ENCODE measurements at places on chromosomes 5 and 9.

GRCh38 chr9:99118782-99119466, 14.0 kb downstream of the TGFBR1 start:
- no peak for DNase-seq

DNA sequence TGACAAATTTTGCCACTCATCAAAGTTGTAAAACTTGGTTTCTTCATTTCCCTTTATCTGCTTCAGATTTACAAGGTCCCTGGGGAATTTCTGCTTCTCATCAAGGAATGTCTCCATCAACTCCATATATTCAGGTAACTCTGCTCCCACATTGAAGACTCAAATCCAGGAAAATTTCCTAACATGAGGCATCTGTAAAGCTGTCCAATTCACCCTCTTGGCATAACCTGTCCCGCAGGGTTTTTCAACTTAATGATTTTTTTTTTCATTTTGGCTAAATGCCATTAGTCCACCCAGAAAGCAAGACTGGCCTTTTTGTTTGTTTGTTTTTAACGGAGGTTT, 50.2 kb upstream of the SLC30A5 start:
- DNase-seq: no peak

GRCh38 chr9:107251756-107252322, 31.2 kb upstream of the RAD23B start:
- peak; percentile 93 for DNase-seq

DNA sequence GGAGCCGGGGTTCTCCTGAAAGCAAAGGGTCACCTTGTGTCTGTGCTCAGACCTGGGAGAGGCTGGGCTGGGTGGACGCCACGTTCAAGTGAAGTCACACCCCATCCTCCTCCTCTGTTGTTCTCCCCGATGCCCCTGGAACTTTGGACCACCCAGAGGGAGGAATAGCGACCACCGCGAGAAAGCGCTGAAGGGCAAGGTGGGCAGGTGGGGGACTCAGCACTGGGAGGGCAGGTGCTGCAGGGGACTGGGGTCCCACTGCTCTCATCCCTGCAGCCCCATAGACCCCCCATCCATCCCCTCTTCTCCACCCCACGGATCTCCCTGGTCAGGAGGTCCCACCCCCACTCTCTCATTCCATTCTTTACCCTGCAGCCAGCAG, 48.8 kb upstream of the COL5A1 start:
- DNase-seq: no peak

GRCh38 chr5:101897914-101898313, 398.2 kb downstream of the SLCO4C1 start:
- DNase-seq: no peak

DNA sequence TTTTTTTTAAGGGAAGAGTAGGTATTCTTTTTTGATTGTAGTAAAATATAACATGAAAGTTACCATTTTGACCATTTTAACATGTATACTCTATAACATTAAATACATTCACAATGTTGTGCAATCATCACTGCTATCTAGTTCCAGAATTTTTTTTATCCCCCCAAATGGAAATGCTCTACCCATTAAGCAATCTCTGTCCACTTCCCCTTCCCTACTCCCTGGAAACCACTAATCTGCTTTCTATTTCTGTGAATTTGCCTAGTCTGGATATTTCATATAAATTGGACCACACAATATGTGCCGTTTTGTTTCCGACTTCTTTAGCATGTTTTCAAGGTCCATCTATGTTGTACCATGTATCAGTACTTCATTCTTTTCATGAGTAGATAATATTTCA, 429.5 kb downstream of the TLE1 start:
- DNase-seq: no peak

GRCh38 chr5:174935854-174936474, 211.6 kb downstream of the MSX2 start:
- DNase-seq: no peak

DNA sequence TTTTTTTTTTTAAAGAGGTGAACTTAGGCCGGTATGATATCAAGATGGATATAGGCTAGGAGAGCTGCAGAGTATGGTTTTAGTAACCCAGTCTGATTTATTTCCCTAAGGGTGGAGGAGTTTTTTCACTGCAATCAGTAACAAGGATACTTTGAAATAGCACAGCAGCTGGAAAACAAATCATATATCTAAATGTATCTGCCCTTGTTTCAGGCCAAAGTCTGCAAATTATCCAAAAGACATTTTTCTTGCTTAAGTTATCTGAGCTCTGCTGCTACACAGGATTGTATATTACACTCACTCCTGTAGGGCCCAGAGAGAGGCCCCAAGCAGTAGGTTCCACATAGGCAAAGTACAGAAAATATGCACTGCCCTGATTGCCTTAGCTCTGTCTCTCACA, 222.4 kb downstream of the NTRK2 start:
- no peak for DNase-seq

DNA sequence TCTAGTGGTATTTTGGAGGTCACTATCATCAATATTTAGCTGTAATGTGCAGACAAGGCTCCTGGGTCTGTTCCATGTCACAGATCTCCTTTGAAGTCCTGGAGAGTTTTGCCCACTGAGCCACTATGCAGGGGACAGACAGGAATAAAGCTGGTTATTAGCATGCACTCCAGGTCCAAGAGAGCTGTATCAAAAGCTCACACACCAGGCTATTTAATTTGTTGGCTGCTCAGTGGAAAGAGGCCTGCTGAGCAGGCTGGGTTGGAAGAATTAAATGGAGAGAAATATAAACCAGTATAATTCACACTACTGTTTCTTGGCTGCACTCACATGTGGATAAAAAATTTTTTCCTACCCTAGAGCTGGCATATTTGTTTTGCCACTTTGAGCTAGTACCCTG, 113.8 kb upstream of the TAF11L2 start:
- no peak for DNase-seq

DNA sequence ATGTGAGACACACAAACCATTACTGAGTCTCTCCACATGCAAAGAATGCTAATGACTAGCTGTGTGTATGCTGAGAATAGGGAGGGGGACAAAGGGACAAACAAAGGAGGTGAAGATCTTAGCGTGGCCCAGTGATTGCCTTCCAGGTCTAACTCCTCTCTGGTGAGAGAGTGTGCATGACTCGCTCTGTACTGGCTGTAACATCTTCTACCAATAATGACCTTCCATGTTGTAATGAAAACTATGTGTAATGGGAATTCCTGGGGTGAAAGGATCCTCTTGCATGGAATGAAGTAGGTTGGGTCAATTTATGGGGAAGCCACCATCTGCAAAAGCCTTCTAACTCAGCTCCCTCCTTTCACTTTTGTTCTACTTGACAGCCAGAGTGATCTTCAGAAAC, 24.4 kb upstream of the GPR151 start:
- no peak for DNase-seq

GRCh38 chr5:121968910-121969607, 7.3 kb downstream of the SRFBP1 start:
- peak; percentile 98 for DNase-seq

DNA sequence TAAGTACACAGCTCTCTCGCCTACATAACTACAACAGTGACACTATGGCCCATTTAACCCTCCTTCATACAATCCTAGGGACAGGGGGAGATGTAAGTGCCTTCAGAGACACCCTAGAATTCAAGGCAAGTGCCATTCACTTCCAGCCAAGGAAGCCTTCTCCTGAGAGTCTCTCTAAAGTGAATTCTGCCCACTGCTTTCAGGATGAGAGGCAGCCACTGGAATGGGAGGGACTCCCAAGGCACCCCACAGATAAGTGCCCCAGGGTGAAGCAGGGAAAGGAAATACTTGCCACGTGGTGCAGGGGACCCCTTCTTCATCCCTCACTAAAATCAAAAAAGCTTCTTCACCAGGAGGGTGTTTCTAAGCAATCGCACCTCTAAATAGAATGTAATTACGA, 283.7 kb downstream of the ZNF608 start:
- no peak for DNase-seq

- DNase-seq: no peak
Measured at GRCh38 chr5:9335754-9336495, 209.9 kb downstream of the SEMA5A start.

DNA sequence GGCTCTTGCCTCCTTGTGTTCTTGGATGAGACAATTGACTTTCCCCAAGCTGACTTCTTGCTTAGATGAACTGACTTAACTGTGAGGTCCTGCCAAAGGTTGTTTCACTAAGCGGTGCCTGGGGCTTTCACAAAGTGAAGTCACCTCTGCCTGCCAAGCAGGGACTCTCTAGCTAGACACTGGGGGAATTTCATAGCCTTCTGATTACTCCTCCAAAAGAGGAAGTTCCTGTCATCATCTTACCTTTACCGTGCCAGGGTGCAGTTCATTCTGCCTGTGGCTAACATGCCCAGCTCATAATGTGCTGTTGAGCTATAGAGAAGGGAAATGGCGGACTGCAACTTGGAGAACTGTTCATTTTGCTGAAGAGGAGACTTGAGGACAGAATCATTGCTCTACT, 472.0 kb upstream of the WWC1 start:
- DNase-seq: no peak

DNA sequence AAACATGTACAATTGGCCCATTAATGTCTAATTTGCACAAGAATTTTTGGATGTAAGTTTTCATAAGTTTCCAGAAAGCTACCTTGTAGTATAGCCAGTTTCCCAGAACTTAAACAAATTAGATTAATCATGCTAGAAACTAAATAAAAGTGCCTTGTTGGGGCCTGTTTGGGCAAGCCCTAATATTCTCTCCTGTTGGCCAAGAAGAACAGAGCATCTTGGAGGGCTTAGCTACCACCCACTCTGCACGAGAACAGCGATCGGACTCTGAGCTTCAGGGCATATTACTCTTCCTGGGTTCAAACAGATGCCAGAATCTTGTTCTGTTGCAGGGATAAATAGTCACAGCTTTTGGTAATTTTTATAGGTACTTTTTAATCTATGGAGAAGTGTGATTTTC, 88.2 kb downstream of the GAS1 start:
- DNase-seq: no peak

DNA sequence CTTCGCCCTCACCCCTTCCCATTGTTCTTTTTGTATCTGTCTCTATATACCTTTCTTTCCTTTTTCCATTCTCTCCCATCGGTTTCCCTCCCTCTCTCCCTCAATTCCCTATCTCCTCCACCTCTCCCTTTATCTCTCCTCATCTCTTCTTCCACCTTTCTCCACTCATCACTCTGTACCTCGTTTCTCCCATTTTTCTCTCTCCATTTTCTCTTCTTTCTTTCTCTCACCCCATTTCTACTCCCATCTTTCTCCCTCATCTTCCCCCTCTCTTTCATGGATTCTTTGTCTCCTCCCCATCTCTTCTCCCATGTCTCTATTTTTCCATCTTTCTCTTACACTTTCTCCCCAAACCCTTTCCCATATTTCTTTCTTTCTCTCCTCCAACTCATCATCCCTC, 385.9 kb upstream of the CLINT1 start:
- no peak for DNase-seq

GRCh38 chr5:151254556-151254955, 1.6 kb downstream of the GM2A start:
- no peak for DNase-seq

DNA sequence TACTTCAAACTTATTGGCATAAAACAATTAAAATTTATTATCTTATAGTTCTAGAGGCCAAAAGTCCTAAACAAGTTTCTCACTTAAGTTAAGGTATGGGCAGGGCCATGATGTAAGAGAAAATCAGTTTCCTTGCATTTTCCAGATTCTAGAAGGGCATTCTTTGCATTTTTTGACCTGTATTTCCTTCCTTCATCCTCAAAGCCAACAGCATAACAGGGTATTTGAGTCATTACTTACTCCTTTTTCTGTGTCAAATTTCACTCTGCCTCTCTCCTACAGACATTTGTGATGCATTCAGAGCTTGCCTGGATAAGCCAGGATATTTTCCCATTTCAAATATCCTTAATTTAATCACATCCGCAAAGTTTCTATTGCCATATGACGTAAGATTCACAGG, 1499.0 kb downstream of the EFNA5 start:
- DNase-seq: peak; percentile 38

DNA sequence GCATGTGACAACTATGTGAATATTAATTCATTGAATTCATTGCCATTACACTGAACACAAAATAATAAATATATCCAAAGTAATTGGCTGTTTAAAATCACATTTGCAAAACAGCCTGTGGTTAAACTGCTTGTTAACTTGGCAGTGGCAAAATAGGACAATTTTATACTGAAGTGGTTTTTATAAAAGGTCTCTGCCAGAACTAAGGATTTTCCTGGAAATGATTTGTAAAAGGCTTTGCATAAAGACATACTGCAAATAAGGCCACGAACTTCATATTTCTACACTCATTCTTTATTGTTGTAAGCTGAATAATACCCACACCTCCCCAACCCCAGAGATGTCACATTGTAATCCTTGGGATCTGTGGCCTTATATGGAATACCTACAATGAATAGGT, 370.3 kb upstream of the RGMB start:
- no peak for DNase-seq

GRCh38 chr5:92676215-92677165, 904.5 kb downstream of the NR2F1-AS1 start:
- DNase-seq: no peak

DNA sequence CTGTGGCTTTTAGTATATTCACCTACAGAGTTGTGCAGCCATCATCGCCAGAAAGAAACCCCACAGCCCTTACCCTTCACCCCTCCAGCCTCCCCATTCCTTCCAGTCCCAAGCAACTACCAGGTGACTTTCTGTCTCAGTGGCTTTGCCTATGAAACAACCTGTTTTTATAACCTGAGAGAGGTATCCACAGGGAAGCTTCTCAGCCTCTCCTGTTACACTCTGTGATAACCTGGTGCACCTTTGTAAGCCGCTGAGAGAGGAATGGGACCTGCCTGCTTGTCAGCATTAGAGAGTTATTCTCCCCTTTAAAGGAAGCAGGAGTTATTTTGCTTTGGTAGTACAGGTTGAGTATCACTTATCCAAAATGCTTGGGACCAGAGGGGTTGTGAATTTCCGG, 93.6 kb downstream of the TRIO start:
- DNase-seq: no peak

GRCh38 chr5:179316982-179317381, 28.3 kb downstream of the ADAMTS2 start:
- DNase-seq: no peak

Data from HS-5 (cell line).